ENCODE measurements at places on chromosomes 7 and 10.

DNA sequence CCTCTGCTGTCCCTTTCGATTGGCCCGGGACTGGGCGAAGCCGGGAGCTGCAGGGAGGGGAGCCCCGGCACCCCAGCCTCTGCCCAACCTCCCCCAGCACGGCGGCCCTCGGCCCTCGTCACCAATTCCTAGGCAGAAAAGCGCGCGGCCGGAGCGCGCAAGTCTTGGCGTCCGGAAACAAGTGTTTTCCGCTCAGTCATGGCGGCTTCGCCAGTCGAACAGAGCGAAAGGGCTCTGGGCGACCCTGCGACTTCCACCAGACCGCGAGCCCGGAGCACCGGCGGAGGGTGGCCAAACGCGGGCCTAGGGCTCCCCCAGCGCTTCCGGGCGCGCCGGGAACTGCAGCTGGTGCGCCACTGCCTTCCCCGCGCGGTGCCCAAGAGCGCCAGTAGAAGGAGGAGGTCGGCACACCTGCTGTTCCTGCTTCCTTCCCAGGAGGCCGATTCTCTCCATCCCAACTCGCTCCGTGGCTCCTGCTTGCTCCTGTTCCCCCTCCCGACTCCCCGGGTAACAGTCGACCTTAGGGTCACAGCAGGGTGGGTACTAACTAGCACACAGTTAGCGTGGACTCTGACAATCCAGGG is 729.9 kb downstream of the ZWINT start:
- peak; percentile 93 for DNase-seq

- no peak for DNase-seq
Observed at GRCh38 chr7:120521761-120522737, 249.1 kb downstream of the KCND2 start.

- DNase-seq: no peak
Observed at GRCh38 chr7:16984375-16984774, 102.6 kb upstream of the AGR3 start.

DNA sequence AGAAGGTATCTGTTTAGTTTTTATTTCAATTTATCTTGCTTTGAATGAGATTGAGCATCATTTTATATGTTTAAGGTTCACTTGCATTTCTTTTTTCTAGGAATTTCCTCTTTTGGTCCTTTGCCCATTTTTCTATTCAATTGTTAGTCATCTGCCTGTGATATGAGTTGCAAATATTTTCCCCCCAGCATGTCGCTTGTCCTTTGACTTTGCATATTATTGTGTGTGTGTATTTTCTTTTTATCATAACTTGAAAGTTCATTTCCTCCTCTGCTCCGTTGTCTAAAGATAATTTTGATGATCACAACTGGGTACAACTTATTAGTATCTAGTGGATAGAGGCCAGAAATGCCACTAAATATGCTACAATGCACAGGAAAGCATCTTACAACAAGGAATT is 132.7 kb upstream of the MDFIC start:
- no peak for DNase-seq

DNA sequence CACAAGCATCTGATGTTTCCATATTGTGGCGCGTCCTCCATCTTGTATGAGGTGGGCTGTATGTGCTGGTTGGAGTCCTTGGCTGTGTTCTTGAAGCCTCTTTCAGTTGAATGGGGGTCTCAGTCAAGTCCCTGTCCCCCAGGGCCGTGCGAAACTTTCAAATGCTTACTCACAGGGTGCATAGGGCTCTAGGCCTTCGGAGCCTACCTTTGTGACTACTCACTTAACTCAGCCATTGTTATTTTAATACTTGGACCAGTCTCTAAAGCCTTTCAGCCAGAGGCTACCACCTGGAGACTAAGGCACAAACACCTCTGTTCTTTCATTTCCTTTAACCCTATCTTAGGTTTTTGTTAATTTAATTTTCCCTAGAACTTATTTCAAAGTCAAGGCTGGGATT is 785.9 kb downstream of the GATA3 start:
- DNase-seq: no peak

DNA sequence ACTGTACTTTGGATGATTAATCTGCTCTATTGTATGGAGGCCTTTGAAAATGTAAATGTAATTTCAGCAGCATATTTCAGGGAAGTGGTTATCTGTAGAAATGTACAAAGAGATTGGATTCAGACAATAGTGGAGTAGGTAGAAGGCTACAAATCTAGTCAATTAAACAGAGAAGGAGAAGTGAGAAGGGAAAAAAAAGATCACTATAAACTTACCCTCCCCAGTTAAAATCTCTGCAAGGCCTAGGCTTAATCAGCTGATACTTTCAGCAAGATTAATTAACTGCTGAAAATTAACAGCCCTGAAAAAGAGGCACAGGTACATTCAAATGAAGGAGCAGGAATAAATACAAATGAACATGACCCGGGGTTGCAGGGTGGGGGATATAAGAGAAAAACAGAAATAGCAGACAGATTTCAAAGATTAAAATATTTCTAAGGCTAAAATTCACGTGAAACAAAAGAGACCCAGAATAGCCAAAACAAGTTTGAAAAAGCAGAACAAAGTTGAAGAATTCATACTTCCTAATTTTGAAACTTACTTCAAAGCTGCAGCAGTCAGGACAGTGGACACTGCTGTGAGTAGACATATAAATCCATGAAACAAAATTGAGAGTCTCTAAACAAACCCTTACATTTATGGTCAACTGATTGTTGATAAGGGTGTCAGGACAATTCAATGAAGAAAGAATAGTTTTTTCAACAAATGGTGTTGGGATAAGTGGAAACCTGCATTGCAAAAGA is 96.0 kb downstream of the NRCAM start:
- DNase-seq: no peak

DNA sequence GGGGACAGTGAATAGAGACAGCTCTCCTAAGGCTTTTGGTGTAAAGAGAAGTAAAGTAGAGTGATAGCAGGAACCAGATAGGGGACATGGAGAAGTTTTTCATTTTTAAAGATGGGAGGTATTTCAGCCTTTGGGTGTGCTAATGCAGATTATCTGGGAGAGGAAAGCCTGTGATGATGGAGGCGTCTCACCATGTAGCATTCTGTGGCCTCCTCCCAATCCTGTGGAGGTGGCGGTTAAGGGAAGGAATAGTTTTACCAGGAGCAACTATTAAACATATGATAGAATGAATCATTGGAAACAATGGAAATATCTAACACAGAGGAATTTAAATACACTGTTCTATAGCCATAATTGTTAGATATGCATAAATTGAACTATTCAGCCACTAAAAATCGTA is 101.3 kb downstream of the CNNM2 start:
- no peak for DNase-seq

DNA sequence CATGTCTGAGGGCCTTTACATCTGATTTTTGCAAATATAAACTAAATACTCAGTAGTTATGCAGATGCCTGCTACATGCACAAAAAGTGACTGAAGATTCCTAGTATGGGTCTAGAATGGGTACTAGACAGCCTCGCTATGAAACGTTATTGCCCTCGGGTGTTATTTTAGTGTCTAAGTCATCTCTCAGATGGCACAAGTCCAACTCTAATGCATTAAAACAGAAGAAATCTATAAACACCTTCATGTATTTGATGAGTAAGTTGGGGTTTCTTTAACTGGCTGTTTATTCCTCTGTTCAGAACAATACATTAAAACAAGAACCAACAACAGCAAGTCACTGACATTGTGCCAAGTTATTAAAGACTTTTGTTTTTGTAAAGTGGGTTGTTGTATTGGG is 41.6 kb downstream of the TEX36 start:
- no peak for DNase-seq
